Fibroblast of skin of left quadriceps (primary cell): ENCODE measurements at places on chromosomes 2 and 18.

GRCh38 chr2:105766300-105766866, 21.7 kb downstream of the NCK2 start:
- DNase-seq: no peak

GRCh38 chr2:117745537-117745936, 69.0 kb upstream of the DDX18 start:
- no peak for DNase-seq

DNA sequence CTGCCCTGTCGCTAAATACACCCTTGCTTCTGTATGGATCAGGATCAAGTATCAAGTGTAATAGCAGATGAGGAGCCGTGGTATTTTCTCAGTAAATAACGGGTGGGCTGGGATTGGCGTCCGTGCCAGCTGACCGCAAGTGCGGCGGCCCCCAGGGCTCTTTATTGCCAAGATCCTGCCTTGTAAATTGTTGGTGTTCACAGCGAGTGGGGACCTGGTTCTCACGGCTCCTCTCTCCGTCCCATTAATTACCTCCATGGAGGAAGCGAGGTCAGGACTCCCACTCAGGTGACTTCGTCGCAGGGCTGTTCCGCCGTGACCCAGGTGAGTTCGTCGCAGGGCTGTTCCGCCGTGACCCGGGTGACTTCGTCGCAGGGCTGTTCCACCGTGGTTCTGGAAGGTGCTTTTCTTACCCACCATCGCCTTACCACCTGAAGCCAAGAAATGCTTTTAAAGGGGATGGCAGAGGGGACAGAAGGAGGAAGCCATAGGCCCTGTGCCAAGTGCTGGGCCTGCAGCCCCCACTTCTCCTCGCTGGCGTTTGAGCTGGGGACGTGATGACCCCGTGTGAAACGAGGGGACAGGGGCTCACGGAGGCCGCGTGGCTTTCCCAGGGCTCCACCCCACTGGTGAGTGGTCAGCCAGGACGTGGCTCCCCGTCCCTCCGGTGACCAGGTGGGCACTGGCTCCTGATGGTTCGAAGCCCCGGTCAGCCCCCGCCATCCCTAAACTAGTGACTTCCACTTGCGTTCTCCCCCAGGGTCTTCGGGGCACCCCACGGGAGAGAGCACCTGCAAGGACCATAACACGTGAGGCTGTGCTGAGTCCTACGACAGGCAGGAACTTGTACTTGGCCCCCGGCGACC, 118.4 kb downstream of the TWIST2 start:
- no peak for DNase-seq

- DNase-seq: no peak
These were observed 25.6 kb downstream of the MRPL33 start for GRCh38 chr2:27796791-27797765.

DNA sequence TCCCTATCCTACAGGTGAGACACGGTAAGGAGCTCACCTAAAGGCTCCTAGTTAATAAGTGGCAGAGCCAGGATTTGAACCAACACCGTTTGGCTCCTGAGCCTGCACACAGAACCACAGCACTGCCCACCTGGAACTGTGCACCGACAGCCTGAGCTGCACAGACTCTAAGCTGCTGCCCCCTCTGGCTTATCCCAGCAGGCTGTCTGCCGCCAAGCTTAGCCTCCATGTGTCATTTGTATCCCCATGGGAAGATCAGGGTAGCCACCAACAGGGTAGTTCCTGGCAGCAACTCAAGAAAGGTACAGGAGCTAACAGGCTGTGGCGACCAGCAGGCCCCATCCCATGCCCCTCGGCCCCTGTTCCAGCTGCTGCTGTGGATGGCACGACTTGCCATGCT, 135.7 kb downstream of the LRRC30 start:
- DNase-seq: no peak

DNA sequence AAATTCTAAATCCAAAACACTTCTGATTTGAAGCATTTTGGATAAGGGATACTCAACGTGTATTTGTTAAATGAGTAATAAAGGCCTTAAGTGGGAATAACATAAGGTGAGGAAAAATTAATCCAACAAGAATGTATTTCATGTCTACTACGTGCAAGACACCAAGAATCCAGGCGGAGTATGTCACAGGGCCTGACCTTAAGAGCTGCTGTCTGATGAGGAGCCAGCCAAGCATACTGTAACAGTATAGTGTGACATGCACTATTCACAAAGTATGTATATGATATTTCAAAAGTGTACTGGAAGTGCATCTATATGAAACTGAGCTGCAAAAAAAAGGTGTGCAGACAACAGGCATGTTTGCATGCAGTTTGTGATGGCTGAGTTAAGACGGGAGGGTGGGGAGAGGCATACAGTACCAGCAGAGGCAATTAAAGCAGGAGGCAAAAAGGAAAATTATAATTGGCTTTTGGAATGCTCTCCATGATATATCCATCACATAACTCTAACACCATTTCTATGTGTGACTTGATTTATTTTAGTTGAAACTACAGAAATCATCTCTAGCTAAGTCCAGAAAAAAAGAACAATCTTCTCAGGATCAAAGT, 18.2 kb downstream of the IWS1 start:
- no peak for DNase-seq

GRCh38 chr2:9382604-9383235, 40.6 kb downstream of the ITGB1BP1 start:
- DNase-seq: no peak

GRCh38 chr2:120992791-120993555, 257.3 kb downstream of the GLI2 start:
- DNase-seq: no peak

GRCh38 chr2:38269421-38269820, 107.7 kb downstream of the ATL2 start:
- no peak for DNase-seq
